Natural killer cell treated with Interleukin-12 subunit alpha and Interleukin-12 subunit beta and Interleukin-15 and Interleukin-18, amount 100 ng/mL, for 72 hours (primary cell): ENCODE measurements at places on chromosomes 13 and 19.
A peak's percentile ranks its signal among the peaks of the same experiment; 100 is the strongest.

- no peak for DNase-seq
Measured at GRCh38 chr13:111505175-111505777, 184.8 kb downstream of the TEX29 start.

- DNase-seq: no peak
Measured at GRCh38 chr13:113851826-113852535, 11.9 kb downstream of the GAS6 start.

GRCh38 chr19:46082728-46083050 is 41.8 kb downstream of the IGFL3 start:
- DNase-seq: no peak

- no peak for DNase-seq
Measured at GRCh38 chr19:33274663-33275558, 27.4 kb downstream of the CEBPA start.

DNA sequence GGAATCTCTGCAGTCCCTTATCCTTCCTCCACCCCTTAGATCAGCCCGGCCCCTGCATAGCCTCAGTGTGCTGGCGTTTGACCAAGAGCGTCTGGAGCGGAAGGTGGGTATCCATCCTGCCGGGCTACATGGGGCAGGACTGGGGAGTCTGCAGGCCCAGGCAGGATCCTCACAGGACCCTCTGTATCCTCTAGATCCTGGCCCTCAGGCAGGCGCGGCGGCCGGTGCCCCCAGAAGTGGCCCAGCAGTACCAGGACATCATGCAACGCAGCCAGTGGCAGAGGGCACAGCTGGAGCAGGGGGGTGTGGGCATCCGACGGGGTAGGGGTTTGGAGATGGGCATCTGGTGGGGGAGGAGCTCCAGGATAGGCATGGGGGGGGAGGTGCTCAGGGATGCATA is 8.9 kb downstream of the PODNL1 start:
- no peak for DNase-seq

GRCh38 chr13:80115616-80116015 is 225.3 kb downstream of the SPRY2 start:
- no peak for DNase-seq

DNA sequence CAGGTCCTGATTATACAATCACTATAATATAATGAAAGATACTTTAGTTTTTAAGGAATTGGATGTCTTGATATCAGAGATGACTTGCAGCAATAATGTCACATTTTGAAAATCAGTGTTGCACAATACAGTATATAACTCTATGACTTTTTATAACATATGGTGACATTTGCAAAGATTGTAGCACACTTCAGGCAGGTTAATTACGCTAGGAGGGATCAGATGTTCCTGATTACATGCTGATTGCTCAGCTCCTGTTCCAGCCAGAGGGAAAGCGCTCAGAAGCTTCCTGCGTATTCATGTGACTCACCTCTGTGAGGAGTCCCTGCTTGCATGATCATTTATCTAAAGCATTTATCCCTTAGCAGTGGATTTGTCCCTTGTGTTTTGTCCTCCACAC is 265.6 kb downstream of the GPC5 start:
- no peak for DNase-seq

DNA sequence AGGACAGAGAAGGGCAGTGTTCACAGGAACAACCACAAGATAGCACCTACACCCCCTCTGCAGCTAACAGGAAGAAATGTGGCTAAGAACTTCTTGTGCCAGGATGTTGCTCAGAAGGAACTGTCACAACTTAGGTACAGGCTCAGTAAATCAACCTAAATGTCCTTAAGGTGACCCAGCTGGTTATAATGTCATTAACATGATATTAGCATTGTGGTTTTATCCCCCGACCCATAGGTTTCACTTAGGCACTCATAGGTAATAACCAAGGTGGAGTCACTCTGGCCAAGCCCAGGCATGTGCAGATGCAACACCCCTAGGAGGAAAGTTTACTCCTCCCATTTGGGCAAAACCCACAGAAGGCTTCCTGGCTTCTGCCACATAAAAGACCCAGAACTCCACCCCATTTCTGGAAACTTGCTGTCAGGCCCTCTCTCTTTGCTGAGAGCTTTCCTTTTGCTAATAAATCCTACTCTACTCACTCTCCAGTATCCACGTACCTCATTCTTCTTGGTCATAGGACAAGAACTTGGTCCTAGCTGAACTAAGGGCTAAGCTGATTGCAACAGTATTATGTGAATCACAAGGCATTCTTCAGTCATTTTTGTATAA is 951.3 kb downstream of the SLITRK5 start:
- DNase-seq: peak; percentile 80

DNA sequence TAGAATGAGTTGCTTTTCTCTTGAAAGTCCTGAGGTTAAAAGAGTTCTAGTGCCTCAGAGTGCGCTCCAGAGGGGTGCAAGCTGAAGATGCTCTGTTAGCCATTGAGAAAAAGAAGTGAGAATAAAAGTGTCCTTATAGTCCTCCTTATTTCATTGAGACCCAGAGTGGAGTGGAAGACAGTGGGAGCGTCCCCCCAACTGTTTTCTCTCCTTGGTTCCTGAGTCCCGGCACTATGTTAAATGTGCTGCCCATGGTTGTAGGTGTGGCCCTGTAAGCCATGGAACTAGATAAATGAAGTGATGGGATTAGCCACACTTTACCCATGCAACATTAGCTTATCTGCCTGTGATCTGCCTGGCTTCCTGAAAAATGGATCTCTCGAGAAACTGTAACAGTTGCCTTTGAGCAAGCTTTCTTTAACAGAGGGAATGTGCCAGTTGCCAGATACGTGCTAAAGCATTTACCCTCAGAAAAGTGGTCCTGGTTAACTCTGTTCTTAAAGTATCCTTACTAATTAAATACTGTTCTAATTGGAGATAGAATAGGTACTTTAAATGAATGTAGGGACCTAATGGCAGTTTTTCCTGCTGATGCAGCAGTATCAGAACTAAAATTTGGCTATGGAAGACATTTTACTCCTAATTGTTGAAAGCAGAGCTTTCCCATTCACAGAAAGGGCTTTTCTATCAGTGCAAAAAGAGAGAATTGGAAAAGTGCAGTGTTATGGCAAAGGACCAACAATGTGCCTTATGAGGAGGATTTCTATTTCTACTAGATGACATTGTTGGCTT is 21.4 kb upstream of the PSG9 start:
- DNase-seq: no peak

- no peak for DNase-seq
Measured at GRCh38 chr19:4707322-4707721, 16.3 kb downstream of the DPP9 start.

GRCh38 chr13:83618966-83619365 is 263.3 kb downstream of the SLITRK1 start:
- DNase-seq: no peak

GRCh38 chr19:45141203-45141900 is 19.4 kb downstream of the NKPD1 start:
- no peak for DNase-seq

GRCh38 chr13:37457612-37458011 is 141.0 kb downstream of the POSTN start:
- DNase-seq: no peak

- DNase-seq: no peak
Measured at GRCh38 chr13:40362502-40362901, 303.9 kb downstream of the FOXO1 start.

GRCh38 chr13:97295283-97296182 is 73.4 kb downstream of the MBNL2 start:
- no peak for DNase-seq

GRCh38 chr13:98564204-98564603 is 12.7 kb downstream of the STK24 start:
- DNase-seq: no peak

GRCh38 chr19:32910874-32911273 is 41.3 kb upstream of the SLC7A9 start:
- DNase-seq: no peak

GRCh38 chr13:27678306-27679040 is 56.8 kb downstream of the POLR1D start:
- no peak for DNase-seq

- DNase-seq: no peak
Measured at GRCh38 chr13:113863524-113864272, at the start of gene GAS6. GAS6 (minus strand) TSS chr13:113864076; CDS start chr13:113863920, 156 bp downstream.

- no peak for DNase-seq
Measured at GRCh38 chr13:106709522-106709921, 141.6 kb upstream of the ARGLU1 start.

- no peak for DNase-seq
Measured at GRCh38 chr13:75146436-75146835, 335.5 kb downstream of the TBC1D4 start.

DNA sequence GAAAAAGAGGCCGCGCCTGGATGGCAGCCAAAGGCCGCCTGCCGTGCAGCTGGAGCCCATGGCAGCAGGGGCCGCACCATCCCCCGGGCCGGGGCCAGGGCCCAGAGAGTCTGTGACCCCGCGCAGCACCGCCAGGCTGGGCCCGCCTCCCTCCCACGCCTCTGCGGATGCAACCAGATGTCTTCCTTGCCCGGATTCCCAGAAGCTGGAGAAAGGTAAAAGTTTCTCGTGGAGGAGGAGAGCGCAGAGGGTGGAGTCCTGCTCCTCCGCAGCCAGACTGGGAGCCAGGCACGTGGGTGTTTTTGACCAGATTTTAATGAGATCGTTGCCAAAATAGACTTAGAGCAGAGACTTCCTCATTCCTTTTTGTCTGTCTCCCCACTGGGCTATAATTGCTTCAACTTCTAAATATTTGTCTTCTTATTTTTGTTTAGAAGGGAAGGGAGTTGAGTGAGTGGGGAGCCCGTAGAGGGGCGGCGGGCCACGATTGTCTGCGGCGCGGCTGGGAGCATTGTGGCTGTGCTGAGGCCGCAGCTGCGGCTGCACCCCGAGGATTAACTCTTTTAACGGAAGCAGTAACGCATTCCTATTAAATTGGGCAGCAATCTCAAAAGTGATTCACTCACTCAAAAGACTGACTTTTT is 22.8 kb upstream of the NDUFS7 start:
- no peak for DNase-seq

DNA sequence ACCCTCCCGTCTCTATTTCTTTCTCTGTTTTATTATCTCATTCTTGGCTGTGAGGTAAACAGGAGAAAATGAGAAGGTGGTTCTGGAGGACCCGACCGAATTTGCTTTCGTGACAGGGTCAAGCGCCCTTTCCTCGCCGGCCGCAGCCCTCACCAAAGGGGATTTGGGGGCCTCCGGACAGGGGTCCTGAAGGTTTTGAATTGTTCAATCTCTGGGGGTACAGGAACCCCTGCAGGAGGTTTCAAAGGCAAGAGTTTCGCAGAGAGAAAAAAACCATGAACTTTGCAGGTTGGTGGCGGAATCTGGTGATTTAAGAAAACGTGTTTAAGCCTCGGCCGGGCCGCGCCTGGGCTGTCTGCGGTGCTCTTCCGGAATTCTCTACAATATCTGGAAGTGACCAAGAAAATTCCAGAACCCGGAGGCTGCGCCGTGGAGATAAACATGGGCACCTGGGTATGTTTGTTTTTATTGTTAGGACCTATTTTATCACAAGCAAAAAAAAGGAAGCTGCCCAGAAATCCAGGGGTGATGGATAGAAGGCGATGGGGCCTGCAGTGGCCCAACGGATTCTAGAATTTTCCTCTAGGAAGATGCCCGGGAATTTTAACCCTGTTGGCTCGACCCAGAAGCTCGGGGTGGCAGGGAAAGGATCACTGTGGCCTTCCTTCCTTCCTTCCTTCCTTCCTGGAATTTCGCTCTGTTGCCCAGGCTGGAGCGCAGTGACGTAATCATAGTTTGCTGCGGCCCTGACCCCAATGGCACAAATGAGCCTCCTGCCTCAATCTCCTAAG is 14.2 kb upstream of the PTBP1 start:
- DNase-seq: no peak

- no peak for DNase-seq
Measured at GRCh38 chr13:83008212-83008929, 873.9 kb downstream of the SLITRK1 start.

- DNase-seq: peak; percentile 57
Measured at GRCh38 chr13:113804017-113804702, 45.1 kb downstream of the TMEM255B start.

- no peak for DNase-seq
Measured at GRCh38 chr19:41955521-41955920, 3.6 kb downstream of the RABAC1 start.

DNA sequence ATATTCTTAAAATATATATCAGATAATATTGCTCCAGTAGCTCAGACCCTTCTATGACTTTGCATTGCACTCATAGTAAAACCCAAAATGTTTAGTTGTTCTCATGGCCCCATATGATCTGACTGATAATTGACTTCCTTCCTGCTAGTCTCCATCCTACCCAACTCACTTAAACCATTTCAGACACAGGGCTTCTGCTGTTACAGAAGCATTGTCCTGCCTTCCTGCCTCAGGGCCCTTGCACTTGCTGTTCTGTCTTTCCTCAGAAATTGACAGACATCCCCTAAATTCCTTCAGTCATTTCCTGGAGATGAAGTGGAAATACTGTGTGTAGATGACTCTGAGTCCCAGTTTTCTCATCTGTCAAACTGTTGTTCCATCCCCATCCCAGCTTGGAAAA is 19.7 kb downstream of the FBXL12 start:
- no peak for DNase-seq

DNA sequence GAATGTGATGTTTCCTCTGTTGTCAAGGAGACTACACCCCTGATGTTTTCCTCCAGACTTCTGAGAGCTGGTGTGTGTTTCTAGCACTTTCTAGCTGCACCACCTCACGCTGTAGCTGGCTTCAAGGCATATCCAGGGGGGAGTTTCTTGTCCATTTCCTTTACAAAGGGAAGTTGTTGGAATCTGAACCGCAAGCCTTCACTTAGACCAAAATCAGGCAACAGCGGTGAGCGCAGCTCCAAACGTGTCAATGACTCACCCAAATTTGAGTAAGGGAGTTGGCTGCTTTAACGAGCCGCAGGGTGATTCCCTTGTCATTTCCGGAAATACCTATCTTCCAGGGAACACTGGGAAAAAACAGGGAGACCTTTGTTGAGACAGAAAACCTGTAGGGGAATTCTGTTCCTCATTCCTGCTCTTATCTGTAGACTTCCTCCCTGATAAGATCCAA is 2.5 kb downstream of the LDLR start:
- peak; percentile 74 for DNase-seq

GRCh38 chr19:38901683-38902082 is 1.9 kb downstream of the NFKBIB start:
- DNase-seq: no peak

DNA sequence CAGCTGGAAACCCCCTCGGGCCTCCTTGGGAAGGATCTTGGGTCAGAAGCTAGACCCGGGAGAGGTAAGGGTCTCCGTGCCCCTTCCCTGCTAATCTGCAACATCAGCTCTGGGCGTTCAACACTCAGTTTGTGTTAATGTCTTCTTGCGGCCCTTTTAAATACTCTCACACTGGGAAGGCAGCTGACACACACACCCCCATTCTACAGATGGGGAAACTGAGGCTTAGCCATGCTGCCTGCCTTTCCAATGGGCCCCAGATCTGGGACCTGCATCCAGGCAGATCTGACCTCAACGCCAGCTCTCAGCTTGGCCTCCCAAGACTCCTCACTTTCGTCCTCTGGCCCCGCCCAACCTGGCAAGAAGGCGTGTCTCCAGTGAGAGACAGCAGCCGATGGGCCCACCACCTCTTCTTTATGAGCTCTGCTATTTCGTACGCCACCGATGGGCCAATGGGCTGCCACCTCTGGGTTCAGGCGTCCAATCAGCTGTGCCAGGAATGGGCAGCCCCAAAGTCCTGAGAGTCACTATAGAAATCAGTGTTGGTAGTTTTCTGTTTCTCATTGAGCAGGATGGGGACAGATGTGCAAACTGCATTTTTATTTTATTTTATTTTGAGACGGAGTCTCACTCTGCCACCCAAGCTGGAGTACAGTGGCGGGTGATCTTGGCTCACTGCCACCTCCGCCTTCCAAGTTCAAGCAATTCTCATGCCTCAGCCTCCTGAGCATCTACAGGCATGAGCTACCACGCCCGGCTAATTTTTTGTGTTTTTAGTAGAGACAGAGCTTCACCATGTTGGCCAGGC is 43.8 kb downstream of the DNM2 start:
- DNase-seq: no peak

GRCh38 chr19:41920882-41921576 is 7.2 kb downstream of the ERFL start:
- DNase-seq: no peak
